ENCODE measurements at places on chromosomes 4 and X.

- no peak for DNase-seq
Observed at GRCh38 chr4:166839615-166840251, 394.6 kb downstream of the SPOCK3 start.

- no peak for DNase-seq
Observed at GRCh38 chr4:112377171-112377570, 80.0 kb downstream of the ALPK1 start.

- peak; percentile 38 for DNase-seq
Observed at GRCh38 chrX:50579955-50580354, 109.3 kb upstream of the DGKK start.

DNA sequence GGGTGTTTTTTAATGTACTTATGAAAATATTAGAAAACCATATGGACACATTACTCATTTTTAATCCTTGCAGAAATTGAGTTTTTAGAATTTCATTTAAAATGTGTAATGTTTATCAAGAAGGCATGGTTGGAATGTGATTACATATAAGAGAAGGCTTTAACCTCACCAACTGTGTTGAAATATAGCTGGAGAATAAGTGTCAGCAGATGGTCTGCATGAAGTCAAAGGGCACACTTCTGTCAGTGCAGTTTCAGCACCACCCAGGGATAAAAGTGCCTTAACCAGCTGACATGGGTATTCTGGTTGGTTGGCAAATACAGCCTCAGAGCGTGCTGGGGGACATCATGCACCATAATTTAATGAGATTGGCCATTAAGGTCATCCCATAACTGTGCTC is 21.2 kb upstream of the ANTXR2 start:
- DNase-seq: no peak

DNA sequence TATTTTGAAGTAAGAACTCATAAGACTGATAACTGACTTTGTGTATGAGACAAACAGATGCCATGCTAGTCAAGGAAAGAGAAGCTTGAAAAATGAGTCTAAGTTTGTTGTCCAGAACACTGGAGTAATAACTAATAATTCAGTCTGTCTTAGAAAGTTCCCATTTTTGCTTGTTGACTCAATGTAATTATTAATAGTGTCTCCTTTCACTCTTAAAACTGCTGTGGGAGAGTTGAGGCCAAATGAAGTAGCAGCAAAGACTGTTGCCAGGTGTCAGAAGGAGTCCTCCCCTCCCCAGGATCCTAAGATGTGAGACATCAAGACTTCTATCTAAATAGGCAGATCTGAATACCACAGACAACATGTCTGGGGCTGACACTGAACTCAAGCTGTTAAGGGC is 20.8 kb upstream of the FAM13A start:
- no peak for DNase-seq

GRCh38 chr4:11931266-11931820 is 502.6 kb upstream of the HS3ST1 start:
- DNase-seq: no peak

DNA sequence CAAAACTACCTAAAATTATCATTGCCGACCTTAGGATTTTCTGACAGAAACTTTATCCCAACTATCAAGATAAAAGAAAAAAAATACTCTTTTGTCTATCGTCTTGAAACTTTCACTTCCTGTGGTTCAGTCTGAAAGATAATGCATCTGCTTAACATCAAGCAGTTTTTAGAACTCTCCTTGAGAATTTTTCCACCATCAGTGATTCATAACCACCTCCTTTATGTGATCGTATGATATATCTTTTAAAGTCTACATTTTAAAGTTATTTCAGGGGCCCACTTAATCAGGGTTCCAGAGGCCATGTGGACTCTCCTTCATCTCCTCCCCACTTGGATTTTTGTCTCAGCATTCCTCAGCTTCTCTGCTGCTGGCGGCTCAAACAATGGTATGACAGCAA is 272.8 kb upstream of the TENM3 start:
- DNase-seq: no peak

DNA sequence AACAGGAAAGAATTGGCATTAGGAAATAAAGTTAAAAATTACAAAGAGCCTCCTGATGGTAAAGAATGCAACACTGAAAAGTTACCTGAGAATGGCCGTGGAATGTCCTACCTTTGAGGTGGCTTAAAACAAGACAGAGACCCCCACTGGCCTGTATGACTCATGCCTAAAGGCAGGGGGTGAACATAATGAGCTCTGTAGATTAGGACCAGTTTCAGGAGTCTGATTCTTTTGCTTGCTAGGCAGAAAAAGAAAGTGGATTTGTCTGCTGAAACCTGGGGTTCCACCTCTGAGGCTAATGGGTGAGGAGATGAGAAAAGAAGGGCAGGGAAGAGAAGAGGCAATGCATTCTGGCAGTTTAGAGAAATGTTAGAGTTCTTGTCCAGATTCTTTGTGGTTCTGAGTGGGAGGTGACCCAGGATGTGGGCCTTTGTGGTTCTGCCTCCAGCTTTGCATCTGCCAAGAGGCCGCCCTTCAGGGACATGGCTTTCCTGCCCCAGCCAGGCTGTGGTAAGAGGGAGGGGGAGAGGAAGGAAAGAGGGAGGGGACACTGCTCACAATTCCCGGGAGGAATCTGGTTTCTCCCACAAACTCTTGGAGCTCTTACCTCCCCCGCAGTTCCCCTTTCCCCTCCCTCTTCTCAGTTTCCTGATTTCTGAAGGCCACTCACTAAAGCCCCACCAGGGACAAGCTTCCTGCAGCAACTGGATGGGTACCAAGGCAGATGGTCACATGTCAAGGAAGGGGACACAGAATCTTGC is 109.6 kb downstream of the EFNB1 start:
- DNase-seq: peak; percentile 76

DNA sequence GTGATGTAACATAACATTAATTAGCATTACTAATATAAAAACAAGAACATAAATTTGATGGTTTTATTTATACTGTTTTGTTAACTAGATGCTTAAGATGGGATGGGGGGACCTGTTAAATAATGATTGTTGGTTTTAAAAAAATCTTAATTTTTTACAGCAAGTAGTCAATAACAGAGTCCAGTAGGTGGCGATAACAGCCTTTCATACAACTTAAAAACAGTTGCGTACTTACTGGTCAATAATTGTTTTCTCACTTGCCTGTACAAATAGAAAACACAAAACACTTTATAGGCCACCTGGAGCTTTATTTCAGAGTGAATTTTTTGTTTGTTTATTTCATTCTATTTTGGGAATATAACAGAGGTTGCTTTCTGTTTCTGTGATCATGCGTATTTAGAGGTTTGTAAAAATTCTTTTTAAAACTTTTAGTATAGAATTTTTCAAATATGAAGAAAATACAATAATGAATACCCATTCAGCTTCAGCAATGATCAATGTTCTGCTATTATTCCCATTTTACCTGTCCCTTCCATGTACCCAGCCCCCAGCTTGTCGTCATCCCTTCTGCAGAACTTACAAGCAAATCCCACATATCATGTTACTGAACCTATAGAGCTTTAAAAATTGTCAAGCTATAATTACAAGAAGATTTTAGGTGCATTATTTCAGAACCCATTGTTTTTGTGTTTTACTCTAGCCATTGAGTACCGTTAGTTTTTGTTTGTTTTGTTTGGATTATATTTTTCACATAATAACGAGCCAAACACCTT is 97.1 kb downstream of the MRPL1 start:
- no peak for DNase-seq

DNA sequence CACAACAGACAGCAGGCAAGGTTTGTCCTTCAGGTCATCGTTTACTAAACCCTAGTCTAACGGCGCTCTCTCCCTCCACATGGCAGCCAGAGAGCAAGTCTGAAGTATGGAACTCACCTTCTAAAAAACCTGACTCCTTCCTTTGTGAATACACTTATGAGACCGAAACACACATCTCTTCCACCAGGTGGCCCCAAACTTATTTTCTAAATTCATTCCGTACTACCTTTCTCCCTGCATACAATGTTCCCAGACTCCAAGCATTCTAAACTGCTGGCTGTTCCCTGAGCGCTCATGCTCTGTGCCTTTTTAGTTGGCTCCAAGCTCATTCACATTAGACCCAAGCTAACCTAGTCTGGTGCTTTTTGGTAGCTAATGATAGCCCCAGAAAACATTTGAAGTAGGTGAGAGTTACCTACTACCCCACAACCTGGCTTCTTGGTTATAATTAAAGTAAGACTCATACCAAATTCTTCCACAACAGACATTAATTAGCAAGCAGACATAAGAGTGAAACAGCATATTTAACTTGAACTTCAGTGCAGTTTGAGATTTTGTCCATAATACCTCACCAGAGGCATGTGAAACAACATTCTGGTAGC is 67.6 kb upstream of the DCLK2 start:
- peak; percentile 76 for DNase-seq

- peak; percentile 94 for DNase-seq
Observed at GRCh38 chr4:103996637-103997036, 276.9 kb upstream of the TACR3 start.

GRCh38 chr4:112206431-112206830 is 25.2 kb upstream of the AP1AR start:
- no peak for DNase-seq

DNA sequence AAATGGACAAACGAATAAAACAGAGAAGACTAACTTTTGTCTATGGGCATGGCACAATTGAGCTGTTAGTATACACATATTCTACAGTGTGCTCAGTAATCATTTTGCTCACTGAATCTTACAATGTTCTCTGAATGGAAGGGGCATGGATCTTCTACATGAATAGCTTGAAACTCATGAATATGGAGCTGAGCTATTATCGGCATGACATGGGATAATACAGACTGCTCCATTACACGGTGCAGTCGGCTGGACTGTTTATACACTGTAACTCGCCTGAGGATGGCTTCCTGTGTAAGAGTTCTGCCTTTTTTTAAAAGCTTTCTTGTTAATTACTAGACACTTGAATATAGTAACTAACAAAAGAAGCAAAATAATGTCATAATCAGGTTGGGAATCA is 368.5 kb upstream of the MAD2L1 start:
- no peak for DNase-seq

GRCh38 chr4:44679060-44679459 is 840 bp downstream of the GUF1 start:
- DNase-seq: no peak

DNA sequence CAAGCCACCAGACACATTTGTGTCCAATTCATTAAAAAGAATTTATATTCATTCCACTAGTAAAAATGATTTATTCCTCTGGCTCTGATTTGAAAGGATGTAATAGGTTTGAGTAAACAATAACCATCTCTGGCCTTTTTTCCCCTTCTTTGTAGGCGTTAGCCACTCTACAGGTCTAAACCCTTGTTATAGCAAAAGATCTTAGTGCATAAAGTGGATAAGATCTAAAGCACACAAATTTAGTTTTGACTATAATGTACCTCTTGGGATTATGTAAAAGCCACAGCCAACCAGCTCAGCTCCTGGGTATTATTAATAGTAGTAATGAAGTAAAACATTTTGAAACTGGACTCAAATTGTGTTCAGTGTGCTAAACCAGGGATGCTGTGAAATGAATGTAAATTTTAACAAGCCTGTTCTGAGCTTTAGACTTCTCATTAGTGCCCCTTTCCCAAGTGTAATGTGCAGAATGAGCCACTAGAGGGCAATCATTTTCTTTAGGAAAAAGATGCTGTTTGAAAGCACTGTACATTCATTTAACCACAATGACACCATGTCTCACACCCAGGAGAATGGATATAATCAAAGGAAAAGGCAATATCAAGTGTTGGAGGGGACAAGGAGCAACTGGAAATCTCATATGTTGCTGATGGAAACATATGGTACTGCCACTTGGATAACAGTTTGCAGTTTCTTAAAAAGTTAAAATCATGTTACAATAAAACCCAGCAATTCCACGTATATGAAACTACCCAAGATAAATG is 69.7 kb downstream of the KLHL8 start:
- peak; percentile 63 for DNase-seq

- DNase-seq: peak; percentile 18
Observed at GRCh38 chrX:18424482-18425198, 768 bp upstream of the CDKL5 start.

DNA sequence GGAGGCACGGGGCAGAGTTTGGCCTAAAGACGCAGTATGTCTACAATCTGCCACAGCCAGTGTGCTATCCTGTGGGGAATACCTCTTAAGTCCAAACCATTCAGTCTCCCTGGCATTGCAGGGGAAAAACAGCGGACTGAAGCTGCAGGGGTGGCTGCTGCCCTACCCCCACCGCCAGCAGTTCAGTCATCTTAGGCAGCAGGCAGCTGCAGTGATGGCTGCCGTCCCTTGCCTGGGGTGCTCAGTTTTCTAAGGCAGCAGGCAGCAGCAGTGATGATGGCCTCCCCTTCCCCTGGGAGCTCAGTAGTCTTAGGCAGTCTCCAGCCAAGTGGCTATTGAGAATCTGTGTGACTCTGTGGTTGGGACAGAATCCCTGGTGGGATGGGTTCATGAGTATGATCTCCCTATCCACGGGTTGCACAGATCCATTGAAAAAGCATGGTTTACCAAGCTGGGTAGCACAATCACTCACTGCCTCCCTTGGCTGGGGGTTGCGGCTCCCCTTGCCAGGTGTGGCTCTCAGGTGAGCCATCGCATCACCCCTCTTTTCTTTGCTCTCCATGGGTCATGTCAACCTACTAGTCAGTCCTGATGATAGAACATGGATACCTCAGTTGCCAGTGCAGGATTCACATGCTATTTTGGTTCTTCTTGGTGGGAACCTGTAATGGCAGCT is 48.9 kb upstream of the GRID2 start:
- DNase-seq: no peak

DNA sequence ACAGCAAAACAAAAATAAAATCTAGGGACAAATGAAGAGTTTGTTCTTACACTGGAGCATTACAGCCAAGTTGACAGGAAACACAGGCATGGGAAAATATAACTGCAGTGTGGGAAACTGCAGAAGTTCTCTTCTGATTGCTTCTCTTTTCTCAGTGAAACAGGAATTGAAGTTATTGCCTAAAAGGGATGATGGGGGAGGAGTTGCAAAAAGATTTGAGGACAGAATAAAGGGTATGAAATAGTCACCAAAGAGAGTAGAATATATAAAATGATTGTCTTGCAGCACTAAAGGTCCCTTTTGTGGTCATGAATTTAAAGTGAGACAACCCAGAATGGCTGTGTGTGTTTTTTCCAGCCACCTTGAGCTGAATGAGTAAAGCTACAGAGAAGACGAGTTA is 103.7 kb downstream of the JADE1 start:
- DNase-seq: no peak

GRCh38 chr4:113945906-113946305 is 33.5 kb downstream of the ARSJ start:
- DNase-seq: peak; percentile 70

GRCh38 chr4:183295711-183296110 is 24.4 kb downstream of the CLDN22 start:
- no peak for DNase-seq

DNA sequence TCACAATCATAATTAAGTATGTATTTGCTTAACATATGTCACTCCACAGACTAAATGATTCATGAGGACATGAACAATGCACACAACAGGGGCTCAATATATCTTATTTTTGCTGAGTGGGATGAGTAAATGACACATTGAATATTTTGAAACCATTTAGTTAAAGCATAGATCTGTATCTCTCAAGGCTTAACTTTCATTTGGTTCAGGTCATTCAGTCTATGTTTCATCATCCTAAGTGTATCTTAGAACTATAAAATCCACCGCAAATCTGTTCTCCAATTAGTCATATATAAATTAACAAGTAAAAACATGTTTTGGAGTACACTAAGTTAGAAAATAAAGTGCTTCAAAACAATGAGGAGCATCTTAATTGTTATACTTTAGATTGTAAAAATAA is 45.8 kb downstream of the AREG start:
- no peak for DNase-seq
